ENCODE measurements at places on chromosomes 11 and 22.

- peak; percentile 21 for DNase-seq
These were observed 22.1 kb upstream of the RRAS2 start for GRCh38 chr11:14380947-14381561.

- no peak for DNase-seq
These were observed 540.5 kb downstream of the DLG2 start for GRCh38 chr11:85086504-85087284.

DNA sequence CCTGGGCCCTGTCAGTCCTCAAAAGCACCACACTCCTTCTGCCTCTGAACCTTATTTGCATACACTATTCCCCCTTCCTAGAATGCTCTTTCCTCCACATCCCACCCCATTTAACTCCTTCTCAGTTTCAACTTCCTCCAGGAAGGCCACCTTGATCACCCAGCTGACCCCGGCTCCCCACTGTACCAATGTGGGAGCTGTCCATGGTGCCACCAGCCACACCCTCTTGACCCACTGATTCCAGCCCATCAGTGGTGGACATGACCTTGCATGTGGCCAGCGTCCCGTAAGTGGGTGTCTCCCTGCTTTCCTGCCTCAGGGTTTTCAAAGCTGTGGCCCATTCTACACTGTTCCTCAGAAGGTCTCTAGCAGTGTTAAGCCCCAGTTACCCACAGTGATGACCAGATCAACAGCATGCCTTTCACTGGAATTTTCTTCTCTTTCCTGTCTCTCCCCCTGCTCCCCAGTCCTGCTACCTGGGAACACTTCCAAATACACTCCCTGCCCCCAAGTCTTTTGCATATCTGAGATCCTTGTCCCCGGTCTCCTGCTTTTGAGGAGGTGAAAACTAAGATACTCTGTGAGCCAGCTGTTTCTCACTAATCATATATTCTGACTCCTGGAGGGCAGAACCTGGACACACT, 346.6 kb downstream of the MN1 start:
- no peak for DNase-seq

DNA sequence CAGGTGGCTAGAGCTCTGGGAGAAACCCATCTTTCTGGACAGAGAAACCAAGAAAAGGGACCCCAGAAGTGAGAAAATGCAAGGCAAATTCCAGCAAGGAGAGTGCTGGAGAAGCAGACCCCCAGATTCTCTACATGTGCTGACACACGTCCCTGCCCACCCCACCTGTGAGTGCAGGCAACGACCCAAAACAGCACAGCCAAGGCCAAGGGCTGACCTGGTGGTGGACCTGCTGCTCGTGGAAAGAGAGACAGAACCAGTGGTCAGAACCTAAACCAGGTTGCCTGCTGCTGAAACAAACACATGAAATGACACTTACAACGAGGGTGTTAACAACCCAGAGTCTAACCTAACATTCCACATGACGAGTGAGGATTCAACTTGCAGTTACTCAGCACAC, 24.6 kb downstream of the TRMU start:
- no peak for DNase-seq

GRCh38 chr11:125428486-125429173, 67.4 kb downstream of the FEZ1 start:
- no peak for DNase-seq

GRCh38 chr11:130156108-130157022, 3.2 kb upstream of the ST14 start:
- DNase-seq: no peak

DNA sequence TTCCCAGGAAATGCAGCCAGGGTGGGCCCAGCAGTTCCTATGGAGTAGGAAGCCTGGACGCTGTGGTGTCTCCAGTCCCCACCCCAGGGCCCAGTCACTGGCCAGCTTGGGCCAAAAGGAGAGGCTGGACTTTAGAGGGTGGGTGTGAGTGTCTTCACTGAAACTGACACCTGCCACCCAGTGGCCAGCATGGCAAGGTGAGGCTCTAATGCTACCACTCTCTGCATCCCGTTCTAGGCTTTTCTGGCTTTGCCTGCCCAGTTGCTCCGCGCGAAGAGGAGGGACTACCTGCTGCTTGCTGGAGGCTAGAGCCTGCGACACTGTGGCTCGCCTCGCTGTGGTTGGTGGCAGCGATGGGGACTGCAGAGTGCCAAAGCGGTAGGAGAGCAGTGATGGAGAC, 35.4 kb downstream of the C22orf42 start:
- no peak for DNase-seq

DNA sequence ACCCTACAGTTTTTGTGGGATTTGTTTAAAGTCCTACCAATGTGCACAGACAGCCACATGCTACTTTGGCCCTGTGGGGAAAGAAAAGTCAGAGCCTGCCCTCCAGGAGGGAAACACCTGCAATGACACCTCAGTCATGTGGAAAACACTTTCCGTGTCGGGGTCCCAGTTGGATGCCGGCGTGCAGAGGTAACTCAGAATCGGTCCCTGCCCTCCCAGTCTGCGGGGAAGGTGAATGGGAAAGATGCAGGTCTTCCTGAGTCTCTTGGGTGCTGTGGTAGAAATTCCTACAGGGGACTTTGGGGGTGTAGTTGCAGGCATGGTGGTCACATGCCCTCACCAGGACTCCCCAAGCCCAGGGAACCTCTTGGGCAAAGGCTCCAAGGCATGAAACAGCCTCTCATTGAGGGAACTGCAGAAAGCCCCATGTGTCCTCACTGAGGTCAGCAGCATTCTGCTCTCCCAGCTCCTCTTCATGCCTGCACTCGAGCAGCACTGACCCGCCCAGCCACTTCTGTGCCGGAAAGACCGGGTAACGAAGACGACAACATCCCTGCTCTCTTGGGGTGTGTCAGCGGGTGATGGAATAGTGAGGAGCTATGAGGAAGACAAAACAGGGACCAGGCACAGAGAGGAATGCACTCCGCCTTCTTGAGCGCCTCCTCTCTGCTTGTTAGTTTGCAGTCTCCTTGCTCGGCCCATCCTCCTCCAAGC, 4.7 kb downstream of the RIBC2 start:
- no peak for DNase-seq

- DNase-seq: no peak
These were observed 101.0 kb downstream of the GGTLC2 start for GRCh38 chr22:22745225-22746060.

- no peak for DNase-seq
These were observed 15.7 kb downstream of the TESMIN start for GRCh38 chr11:68735646-68736045.

DNA sequence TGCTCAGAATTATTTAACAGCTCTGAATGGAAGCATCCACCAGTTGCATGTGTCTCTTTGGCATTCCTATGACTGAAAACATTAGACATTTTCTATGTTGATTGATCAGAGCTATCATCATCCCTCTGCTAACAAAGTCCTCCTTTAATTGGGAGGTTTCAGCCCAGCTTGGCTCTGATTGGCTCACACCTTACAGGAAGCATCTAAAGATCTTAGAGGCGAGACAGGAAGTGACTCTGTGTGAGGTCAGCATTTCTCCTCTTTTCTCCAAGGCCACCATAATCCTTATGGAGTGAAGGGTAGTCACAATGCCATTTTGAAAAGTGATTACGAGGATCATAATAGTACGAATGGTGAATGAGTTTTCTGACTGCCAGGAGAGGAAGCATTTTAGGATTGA, 260.8 kb downstream of the MIAT start:
- no peak for DNase-seq

GRCh38 chr22:26460202-26460601, 23.4 kb downstream of the HPS4 start:
- no peak for DNase-seq

DNA sequence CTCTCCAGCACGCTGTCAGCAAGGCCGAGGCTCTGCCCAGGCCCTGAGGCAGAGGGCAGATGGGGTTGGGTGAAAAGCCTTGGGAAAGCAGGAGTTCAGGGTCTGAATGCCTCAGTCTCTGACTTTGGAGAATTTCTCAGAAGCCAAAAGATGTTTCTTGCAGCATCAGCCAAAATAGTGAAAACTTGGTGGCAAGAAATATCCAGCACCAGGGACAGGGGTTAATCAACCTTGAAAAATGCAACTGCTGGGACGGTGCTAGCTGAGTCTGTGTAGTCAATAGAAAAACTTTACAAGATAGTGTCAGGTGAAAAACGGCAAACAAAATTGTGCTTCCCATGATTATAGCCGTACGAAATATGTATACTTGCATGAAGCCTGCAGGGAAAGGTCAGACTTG, 1.4 kb upstream of the ABCC8 start:
- no peak for DNase-seq

DNA sequence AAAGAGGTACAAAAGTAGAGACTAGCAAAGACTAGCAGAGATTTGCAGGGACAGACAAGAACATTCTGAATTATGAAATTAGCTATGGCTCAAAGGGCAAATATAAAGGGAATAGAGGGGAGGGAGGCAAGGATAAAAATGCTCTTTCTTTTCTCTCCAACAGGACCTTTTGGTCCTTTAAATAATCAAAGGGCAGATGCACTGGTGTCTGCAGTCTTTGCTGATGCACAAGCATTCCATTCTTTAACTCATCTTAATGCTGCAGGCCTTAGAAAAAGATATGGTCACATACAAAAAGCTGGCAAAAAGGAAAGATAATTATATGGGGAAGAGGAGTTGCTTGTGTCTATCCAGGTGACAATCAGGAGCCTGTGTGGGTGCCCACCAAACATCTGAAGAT, 53.6 kb upstream of the SC5D start:
- DNase-seq: no peak

- no peak for DNase-seq
These were observed 191.6 kb upstream of the ARHGAP20 start for GRCh38 chr11:110903830-110904229.

DNA sequence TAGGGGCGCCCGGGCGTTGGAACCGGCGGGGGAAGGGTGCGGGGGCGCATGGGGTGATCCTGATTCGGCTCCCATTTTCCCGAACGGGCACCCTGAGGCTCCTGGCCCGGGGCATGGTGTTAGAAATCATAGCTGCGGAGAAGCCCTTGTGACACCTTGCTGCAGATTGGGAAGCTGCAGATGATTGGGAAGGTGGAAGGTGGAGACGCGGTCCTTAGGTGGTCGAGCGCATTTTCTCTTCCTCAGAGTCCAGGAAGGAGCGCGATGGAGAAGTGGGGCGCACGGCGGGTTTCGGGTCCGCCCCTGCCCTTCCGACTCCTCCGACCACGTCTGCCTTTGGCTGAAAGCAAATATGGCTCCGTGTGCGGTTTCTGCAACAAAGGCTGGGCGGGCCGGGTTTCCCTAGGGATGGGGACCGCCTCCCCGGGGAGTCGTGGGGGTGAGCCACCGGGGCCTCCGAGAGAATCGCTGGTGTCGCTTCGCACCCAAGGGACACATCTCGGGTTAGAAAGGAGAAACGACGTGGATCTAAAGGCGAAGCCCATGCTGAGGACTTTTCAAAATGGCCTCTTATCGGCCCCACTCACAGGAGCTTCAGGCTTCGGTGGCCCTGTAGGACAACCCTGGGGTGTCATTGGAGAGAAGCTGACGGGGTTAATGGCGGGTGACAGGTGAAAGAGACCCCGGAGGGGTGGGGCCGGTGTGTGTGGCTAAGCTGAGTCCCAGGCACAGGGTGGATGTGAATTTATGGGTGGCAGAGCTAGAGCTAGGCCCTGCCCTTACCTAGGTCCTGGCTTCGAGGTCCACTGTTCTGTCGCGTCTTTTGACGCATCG, 707 bp upstream of the FTH1 start:
- DNase-seq: peak; percentile 46

DNA sequence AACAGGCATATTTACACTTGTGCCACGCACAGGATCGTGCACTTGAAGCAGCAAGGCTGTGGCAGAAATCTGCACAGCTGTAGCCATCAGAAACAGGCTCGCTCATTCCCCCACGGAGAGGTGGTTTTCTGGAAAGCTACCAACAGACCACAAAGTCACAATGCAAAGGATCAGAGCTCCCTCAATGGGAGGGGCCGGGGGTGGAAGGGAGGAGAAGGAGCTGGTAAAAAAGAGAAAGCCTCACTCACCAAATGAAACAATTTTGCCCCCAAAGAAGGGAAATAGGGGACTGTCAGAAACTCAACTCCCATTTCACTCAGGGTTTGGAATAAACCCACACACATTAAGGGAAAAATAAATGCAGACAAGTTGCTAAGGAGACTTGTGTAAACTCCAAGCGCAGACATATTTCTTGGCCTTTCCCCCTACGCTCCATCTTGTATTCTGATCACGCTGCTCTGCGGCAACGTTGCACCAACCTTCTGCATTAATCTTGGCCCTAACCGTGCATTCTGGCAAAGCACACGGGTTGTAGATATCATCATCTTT, 43.2 kb upstream of the BLID start:
- no peak for DNase-seq

DNA sequence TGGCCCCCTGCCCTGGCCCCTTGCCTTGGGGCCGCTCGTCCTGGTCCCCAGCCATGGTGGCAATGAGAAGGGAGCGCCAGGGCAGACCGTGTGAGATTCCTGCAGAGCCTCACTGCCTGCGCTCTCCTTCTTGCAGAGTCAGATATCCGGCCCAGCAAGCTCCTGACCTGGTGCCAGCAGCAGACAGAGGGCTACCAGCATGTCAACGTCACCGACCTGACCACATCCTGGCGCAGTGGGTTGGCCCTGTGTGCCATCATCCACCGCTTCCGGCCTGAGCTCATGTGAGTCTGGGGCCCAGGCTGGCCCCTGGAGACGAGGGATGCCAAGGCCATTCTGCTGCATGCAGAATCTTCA, 114.1 kb downstream of the MICAL2 start:
- DNase-seq: peak; percentile 85

DNA sequence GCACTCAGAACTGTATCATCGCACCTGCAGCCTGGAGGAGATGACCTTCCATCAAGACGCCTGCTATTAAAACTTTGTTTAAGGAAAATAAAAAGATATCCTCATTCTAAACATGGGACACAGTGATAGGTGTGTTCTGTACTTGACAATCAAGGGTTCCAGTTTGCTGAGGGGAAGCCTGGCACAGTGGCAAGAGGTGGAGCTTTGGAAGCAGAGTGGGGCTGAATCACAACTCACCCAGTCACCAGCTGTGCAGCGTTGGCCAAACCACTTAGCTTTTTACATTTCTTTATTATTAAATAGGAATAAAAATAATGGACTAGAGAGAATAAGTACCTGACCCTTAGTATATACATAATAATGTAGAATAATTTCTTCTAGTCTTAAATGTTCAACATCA, 220.7 kb downstream of the TENM4 start:
- no peak for DNase-seq

DNA sequence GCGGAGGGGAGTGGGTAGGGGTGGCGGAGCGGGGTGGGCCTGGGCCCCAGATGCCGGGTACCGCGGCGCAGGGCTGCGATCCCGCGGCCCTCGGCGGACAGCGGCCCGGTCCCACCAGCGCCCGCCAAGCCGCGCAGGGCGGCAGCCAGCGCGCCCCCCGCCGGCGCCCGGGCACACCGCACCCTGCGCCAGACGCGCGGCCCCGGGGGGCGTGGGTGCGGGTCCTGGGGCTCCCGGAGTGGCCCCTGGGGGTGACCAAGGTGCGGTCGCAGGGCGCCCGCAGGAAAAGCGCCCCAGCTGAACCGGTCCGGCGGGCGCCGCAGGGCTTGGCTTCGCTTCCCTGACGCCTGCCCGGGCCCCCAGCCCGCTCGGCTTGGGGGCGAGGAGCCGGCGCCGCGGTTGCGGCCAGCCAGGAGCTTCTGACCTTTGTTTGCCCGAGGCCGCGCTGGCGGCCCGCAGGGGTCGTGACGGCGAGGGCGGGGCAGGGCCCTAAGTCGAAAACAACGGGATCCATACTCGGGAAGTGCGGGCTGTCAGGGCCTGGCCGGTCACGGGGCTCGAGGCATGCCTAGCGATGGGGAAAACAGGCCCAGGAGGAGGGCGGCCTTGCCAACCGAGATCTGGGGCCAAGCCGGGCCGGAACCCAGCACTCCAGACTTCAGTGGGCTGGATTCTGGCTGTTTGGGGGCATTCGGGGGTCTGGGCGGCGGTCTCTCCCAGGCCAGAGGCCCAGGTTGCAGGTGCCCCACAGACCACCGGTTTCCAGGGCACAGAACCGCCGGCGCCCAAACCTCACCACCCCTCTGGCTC, 581 bp upstream of the AP5B1 start:
- no peak for DNase-seq

GRCh38 chr11:89443361-89444322, 47.5 kb downstream of the NOX4 start:
- DNase-seq: no peak
